Activated T-helper 1 cell treated with anti-CD3 and anti-CD28 coated beads, Interleukin-12 subunit alpha, Interleukin-12 subunit beta, Interleukin-2, Interleukin-4 antibody, amounts not matched to agents 30 ng/mL and 10 ng/mL and 1 ng/mL, durations not matched to agents 14 hours and 24 hours and 36 hours (primary cell): ENCODE measurements at places on chromosomes 12 and 14.

GRCh38 chr12:52119398-52120254 is 40.1 kb downstream of the SMIM41 start:
- DNase-seq: no peak

- DNase-seq: no peak
Observed at GRCh38 chr14:79265366-79265946, 945.8 kb downstream of the DIO2 start.

DNA sequence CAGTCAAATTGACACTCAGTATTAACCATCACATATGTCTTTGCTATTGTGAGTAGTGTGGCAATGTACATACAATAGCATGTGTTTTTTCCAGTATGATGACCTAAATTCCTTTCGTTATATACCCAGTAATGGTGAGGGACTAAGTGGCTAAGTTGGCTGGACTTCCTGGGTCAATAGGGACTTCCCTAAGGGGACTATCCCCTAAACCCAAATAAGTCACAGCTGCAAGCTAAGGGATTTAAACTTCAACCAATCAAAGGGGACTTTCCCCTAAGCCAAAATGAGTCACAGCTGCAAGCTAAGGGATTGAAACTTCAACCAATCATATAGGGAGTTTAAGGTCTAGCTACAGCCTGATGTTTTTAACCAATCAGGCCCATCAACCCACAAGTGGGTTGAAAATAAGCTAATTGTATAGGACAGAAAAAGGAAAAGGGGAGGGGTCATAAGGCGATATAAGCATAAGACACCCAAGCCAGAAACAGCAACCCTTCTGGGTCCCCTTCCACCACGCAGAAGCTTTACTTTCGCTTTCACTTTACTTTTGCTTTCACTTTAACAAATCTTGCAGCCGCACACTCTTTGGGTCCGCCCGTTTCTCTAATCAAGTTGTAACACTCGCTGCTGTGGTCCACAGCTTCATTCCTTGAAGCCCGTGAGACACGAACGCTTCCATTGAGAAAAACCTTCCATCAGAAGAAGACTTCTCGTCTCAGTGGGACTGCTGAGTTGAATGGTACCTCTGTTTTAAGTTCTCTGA is 404.4 kb downstream of the FLRT2 start:
- DNase-seq: peak; percentile 60

GRCh38 chr12:127790376-127790775 is 476.6 kb upstream of the TMEM132C start:
- no peak for DNase-seq

DNA sequence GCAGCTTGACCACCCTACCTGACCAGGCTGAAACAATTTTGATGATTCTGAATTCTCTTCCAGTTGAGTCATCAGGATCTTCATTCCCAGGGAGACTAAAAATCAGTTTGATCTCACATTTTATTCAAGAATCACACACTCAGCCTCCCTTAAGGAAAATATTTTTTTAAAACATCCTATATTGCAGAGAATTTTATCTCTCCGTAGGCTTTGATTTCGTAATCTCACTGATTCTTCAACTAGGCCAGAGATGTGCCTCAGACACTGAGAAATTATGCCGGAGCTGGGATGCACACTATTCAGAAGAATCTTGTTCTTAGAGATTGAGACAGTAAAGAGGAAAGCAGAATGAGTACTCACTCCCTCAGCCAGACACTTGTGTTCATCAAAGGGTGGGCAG is 7.0 kb upstream of the ANO2 start:
- DNase-seq: no peak

DNA sequence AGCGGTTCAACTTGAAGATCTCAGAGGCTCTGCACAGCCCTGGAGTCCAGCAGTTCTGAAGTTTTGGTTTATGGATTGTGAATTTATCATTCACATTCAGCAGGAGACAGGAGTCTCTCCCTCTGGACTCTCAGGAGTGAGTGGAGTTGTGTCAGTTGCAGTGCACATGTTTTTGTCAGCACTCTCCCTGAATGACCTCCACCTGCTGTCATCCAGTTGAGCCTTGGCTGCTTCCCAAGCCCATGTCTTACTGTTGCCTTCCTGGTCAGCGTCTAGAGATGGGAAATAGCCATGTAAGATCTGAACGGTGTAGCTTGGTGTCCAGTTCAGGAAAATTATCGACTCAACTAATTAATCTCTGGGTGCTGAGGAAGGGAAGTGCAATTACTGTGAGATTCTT is 133.2 kb downstream of the PRKCH start:
- no peak for DNase-seq
